Foreskin fibroblast (primary cell): ENCODE measurements at places on chromosomes 1 and 21.

DNA sequence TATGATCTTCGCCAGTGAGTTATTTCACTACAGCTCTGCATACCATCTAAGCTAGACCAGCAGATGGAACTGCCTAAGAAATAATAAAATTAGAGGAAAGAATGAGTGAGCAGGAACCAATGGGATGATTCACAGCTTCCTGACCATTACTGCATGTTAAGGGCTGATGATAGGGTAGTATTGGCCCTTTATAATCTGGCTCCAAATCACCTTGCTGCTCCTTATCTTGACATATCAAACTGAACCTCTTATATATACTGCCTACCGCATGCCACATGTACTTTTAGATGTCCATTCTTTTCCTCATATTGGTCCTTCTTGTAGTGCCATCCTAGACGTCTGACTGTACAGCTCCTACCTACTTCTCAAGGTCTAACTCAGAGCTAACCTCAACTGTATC, 524.4 kb downstream of the DPYD start:
- DNase-seq, result peak; percentile 25

DNA sequence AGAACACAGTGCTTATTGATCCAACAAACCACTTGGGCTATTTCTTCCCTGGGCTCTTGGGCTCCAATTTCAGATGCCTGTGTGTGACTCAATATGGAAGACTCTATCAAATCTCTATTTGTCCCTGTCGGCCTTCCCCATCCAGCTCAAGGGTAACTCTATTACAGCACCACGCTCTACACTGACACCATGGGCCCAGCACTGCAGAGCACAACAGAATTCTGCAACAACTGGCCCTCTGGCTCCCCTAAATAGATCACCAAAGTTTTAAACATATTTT, 51.7 kb downstream of the CAPZB start:
- DNase-seq, result peak; percentile 76

GRCh38 chr1:5750186-5751162, 241.8 kb downstream of the NPHP4 start:
- DNase-seq, result no peak

DNA sequence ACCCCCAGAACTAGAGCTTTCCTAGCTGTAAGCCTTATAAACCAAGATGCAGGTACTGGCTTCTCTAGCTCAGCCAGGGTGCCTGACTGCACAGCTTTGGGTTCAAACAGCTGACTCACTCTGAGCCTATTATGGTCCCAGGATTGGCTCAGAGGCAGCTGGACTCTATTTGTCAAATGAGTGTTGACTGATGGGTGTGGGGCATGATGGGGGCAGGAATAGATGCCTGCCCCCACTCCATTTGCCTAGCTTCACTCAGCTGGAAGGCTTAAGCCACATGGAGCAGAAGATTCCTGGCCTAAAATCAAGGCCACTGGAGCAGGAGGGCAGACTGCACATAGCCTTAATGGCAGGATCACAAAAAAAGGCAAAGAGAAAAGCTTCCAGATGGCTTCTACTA, 90.5 kb downstream of the PIK3R3 start:
- DNase-seq, result peak; percentile 21

GRCh38 chr1:177118901-177119300, 45.6 kb downstream of the ASTN1 start:
- DNase-seq, result no peak

GRCh38 chr1:216014086-216014485, 409.2 kb downstream of the USH2A start:
- no peak for DNase-seq

GRCh38 chr1:220732621-220733020, 15.5 kb upstream of the MTARC2 start:
- DNase-seq, result no peak

DNA sequence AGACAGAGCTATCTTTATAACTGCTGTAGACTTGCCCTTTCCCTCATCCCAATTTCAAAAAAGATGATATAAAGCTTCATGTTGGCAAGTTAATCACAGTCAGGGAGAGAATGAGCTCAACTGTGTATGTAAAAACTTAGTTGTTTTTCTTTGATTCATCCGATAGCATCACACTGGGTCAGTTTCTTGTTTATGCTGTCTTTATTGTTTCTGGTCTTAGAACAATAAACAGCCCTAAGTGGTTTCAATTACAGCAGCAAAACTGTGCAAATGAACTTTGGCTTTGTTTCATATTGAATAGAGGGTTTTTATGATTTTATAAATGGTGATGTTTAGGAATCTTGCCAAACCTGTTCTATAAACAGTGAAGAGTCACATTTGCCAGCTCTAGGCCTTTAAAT, 423.8 kb upstream of the CXADR start:
- DNase-seq, result no peak

- DNase-seq, result no peak
Measured at GRCh38 chr1:30823627-30823968, 66.0 kb upstream of the LAPTM5 start.

DNA sequence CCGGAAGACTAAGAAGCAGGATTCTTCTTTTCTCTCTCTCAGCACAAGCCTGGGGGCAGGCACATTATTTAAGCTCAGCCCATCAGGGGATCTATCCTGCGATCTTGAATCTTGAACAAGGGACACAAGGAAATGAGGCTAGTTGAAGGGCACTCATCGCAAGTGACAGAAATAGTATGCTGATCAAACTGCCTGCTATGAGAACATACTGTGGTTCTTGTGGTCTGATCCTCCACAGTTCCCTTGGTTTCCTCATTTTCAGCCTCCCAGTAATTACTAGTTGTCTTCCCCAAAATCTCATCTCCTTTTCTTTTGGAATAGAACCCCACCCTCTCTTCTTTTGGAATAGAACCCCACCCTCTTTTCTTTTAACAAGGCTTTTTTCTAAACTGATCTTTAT, 6.5 kb downstream of the ANKRD45 start:
- DNase-seq, result no peak

- DNase-seq, result no peak
Measured at GRCh38 chr1:116493036-116493435, 77.8 kb downstream of the CD58 start.

DNA sequence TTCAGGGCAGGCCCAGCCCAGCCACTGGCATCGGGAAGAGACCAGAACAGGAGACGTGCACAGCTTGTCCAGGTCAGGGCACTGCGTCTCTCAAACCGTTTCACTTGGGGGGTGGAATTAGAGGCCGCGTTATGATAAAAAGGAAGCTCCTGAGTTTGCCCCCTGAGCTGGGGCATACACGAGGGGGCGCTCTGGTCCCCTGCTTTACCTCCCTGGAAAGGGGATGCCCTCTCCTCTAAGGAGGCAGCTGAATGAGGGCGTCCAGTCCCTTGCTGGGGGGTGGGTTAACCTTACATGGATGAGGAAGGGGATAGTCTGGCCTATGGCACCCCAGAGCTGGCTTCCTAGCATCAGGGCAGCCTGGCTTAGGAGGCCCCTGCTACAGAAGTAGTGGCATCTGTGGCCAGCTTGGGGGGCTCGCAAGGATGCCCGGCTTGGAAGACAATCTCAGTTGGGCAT, 2.3 kb downstream of the MYOG start:
- DNase-seq, result no peak

GRCh38 chr1:73901738-73902137, 296.2 kb downstream of the LRRIQ3 start:
- DNase-seq, result no peak

GRCh38 chr1:9793291-9793690, 30.5 kb downstream of the CLSTN1 start:
- DNase-seq, result no peak

GRCh38 chr1:200971428-200971903, 52.0 kb downstream of the KIF21B start:
- DNase-seq, result no peak

- no peak for DNase-seq
Measured at GRCh38 chr21:46226146-46226545, 2.4 kb downstream of the LSS start.

DNA sequence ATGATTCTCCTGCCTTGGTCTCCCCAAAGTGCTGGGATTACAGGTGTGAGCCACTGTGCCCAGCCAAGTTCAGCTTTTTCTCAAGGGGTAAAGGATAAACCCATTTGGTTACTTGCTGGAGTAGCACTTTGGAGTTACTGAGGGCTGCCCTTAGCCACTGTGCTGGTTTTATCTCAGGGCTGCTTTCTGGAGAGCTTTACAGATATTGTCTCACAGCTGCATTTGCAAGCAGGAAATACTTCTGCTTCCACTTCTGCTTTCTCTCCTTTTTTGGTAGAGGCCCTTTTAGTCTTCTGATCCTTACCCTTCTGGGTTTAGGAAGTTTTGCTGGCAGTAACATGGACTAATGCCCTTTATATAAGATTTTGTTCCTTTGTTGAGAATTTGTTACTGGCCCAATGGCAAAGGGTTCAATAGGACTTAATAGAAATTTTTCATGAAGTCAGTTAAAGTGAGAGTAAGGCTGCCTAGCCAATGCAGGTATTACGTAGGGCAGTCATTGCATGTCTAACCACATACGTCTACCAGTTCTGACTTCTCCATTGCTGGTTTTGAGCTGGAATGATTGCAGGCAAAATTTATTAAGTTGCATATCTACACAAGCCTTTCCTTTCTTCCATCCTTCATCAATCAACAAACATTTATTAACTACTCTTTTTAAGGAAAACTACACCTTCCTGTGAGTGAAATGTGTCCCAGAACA, 24.4 kb downstream of the CAP1 start:
- no peak for DNase-seq

GRCh38 chr1:209420276-209420675, 163.2 kb upstream of the CAMK1G start:
- DNase-seq, result no peak

- no peak for DNase-seq
Measured at GRCh38 chr21:17422931-17423330, 89.9 kb upstream of the CXADR start.

GRCh38 chr1:28751315-28752060, 14.7 kb downstream of the YTHDF2 start:
- DNase-seq, result peak; percentile 52

DNA sequence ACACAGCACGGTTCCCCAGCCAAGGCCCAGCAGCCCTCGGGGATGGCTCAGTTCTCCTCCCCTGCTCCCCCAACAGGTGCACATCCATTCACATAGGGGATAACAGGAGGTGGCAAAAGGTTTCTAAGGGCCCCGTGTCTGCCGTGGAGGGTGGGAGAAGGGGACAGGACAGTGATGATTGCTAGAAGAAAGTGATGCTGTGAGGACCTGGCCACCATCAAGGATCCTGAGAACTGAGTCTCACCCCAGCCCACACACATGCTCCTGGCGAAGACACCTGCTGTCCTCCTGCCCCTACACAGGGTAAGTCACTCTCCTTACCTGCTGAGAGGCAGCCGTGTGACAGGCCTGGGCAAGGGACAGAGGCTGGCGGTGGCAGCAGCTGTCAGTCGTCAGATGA, 54.5 kb downstream of the GNG4 start:
- no peak for DNase-seq

DNA sequence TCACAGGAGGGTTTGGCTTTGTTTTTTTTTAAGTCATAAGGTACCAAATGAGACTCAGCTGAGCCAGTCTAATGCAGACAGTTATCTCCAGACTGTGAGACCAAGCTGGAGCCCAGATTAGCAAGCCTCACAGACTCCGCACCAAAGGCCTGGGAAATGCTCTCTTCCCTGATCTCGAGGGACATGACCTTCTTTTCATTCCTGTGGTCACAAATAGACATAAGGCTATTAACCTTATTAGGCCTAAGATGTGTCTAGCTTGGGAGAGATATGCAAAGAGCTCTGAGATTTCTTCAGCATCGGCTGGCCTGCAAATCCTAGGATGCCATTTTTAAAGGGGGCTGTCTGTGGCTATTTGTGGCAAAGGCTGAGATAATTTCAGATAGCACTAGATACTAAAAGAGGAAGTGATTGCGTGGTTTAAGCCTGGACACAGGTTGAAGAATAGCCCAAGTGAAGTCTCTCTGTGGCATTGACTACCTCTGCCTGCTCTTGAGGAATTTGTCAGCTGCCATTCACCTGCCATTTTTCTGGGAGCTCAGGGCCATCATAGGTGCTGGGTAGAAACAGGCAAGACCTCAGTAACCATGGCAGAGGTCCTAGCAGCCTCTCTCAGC, 301.3 kb downstream of the SIPA1L2 start:
- no peak for DNase-seq

DNA sequence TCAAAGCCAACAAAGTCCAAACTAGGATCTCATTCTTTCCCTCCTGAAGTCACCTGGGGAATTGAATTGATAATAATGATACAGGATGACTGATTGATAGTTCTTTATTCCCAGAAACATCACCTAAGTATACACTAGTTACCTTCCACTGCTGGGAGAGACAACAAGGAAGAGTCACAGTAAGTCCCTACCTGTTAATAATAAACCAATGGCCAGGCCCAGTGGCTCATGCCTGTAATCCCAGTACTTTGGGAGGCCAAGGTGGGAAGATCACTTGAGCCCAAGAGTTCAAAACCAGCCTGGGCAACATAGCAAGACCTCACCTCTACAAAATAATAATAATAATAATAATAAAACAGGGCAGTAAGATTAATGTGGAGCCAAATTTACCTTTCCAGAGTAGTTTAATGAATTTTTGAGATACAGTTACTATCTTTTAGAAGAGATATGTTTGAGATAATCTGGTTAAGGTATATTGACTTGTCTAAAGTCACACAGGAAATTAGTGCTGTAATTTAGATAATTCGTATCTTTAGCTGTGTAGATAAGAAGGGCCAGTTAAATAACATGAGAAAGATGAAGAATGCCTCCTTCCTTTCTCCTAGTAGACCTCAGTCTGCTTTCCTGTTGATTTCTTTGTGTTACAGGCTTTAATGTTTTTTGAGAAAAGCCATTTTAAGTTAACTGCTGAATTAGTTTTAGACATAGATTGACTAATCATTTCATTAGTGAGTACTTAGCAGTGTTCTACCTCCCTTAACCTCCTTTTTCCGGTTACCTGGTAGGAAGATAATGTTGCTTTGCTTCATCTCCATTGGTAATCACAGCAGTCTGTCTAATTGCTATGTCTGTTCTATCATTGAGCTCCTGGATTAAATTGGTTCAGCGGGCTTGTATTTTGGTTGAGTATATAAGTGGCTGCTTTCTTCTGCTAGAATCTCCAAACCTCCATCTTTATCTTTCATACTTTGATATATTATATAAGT, 22.0 kb downstream of the SMAP2 start:
- no peak for DNase-seq

GRCh38 chr1:114310695-114311271, 157.1 kb upstream of the SYT6 start:
- DNase-seq, result peak; percentile 14

GRCh38 chr1:56586502-56586901, 7.1 kb upstream of the PLPP3 start:
- no peak for DNase-seq

GRCh38 chr1:234675572-234675971, 65.6 kb upstream of the IRF2BP2 start:
- no peak for DNase-seq

- DNase-seq, result no peak
Measured at GRCh38 chr1:169249611-169250010, 118.0 kb downstream of the NME7 start.

- DNase-seq, result no peak
Measured at GRCh38 chr1:113683384-113684152, 75.7 kb downstream of the PHTF1 start.

DNA sequence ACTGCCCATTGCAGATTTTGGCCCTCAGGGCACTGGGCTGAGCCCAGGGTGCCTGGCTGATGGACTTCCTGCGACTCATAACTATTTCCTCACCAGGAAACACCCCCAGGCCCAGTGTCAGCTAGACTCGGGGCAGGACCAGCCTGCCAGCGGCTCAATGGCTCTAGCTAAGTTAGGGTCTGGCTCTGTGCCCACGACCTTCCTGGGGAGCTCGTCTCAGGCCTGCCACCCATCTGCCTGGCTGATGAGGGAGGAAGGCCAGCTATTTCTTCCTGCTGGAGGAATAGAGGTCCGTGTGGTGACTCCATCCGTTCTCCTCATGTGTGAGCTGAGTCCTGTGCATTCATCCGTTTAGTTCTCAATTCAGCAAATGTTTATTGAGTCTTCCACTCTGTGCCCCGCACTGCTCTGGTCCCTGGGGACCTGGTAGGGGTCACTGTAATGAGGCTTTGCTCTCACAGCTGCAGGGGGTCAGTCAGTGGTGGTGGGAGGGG, 44.5 kb downstream of the KIRREL1 start:
- peak; percentile 80 for DNase-seq
